Spleen (tissue), 13 donors: ENCODE measurements at places on chromosomes 5 and 9. TPM values are rescaled to one million over a fixed set of nuclear protein-coding genes. Genes with fewer than 3 reads are reported as not detected.

The SEC24A gene
- polyA plus RNA-seq: 2.9 TPM

The HMCN2 gene
- polyA plus RNA-seq: 1.7 TPM

The TAS2R1 gene
- polyA plus RNA-seq: not detected

The GRIN3A gene
- polyA plus RNA-seq: 0.07 TPM

The SEMA5A gene
- polyA plus RNA-seq: 2.1 TPM

The MGAT4B gene
- 49.3 TPM for polyA plus RNA-seq

The PCDHGA6 gene
- 0.54 TPM for polyA plus RNA-seq

The IZUMO3 gene
- not detected for polyA plus RNA-seq

The CARD6 gene
- 3.8 TPM for polyA plus RNA-seq

The FGD3 gene
- 30.7 TPM for polyA plus RNA-seq

The MRPS2 gene
- polyA plus RNA-seq: 40.6 TPM

The TRPM3 gene
- 0.13 TPM for polyA plus RNA-seq

The TSSK1B gene
- polyA plus RNA-seq: not detected

The GADD45G gene
- 17.6 TPM for polyA plus RNA-seq

The TMEM252 gene
- not detected for polyA plus RNA-seq

The CCDC183 gene
- 0.99 TPM for polyA plus RNA-seq

The CDKN2A gene
- 4.0 TPM for polyA plus RNA-seq

The KLHL3 gene
- polyA plus RNA-seq: 2.2 TPM

The SLC46A2 gene
- 0.20 TPM for polyA plus RNA-seq

The MEIKIN gene
- polyA plus RNA-seq: not detected

The ABO gene
- 0.26 TPM for polyA plus RNA-seq

The KCNV2 gene
- polyA plus RNA-seq: not detected

The HTR4 gene
- polyA plus RNA-seq: not detected

The ADAMTS2 gene
- 4.0 TPM for polyA plus RNA-seq

The CCDC69 gene
- polyA plus RNA-seq: 90.3 TPM

The ANKDD1B gene
- 0.77 TPM for polyA plus RNA-seq

The PITX1 gene
- 0.38 TPM for polyA plus RNA-seq

The DRD1 gene
- polyA plus RNA-seq: 0.07 TPM

The BAAT gene
- 0.11 TPM for polyA plus RNA-seq

The SEMA6A gene
- 1.5 TPM for polyA plus RNA-seq

The RNF130 gene
- polyA plus RNA-seq: 44.1 TPM

The PCDHGA5 gene
- polyA plus RNA-seq: 0.22 TPM

The FOXB2 gene
- not detected for polyA plus RNA-seq

The SMIM33 gene
- polyA plus RNA-seq: not detected

The C9orf85 gene
- 9.1 TPM for polyA plus RNA-seq

The FOXD4L5 gene
- 0.03 TPM for polyA plus RNA-seq

The LHX6 gene
- polyA plus RNA-seq: 0.04 TPM

The CCDC152 gene
- polyA plus RNA-seq: 1.5 TPM

The CDO1 gene
- 2.0 TPM for polyA plus RNA-seq

The SLCO4C1 gene
- 0.11 TPM for polyA plus RNA-seq

The SAPCD2 gene
- polyA plus RNA-seq: 2.4 TPM

The SPOCK1 gene
- 0.50 TPM for polyA plus RNA-seq
